GM20000 (cell line): ENCODE measurements at places on chromosomes 5 and 9.

- no peak for DNase-seq
Measured at GRCh38 chr5:93164690-93165089, 416.3 kb downstream of the NR2F1-AS1 start.

GRCh38 chr5:147037515-147038205, 159.1 kb upstream of the PPP2R2B start:
- DNase-seq: no peak

GRCh38 chr9:95669253-95669652, 152.5 kb upstream of the PTCH1 start:
- no peak for DNase-seq

GRCh38 chr5:38707352-38708210, 138.2 kb upstream of the OSMR start:
- DNase-seq: no peak

GRCh38 chr5:28380167-28380566, 1341.8 kb upstream of the CDH9 start:
- DNase-seq: no peak

GRCh38 chr9:31790720-31791119, 593.7 kb upstream of the ACO1 start:
- no peak for DNase-seq

DNA sequence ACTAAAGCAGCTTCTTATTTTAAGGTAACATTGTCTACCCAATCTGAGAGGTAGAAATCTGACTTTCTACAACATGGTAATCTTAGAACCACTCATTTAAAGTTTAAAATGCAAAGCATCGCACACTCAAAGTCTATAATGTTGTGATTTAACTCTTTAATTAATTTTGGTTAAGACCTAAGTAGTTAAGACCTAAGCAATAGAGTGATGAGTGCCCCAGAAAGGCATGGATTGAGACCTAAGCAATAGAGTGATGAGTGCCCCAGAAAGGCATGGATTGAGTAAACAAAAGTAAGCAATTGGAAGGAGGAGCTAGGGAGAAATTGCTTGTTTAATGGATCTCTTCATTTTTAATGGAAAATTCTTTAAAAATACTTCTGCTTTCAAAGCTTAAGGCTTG, 86.8 kb downstream of the NLN start:
- no peak for DNase-seq
